ENCODE measurements at places on chromosomes 4 and X.

GRCh38 chr4:128353791-128354190 lies 66.2 kb upstream of the PGRMC2 start:
- no peak for DNase-seq

DNA sequence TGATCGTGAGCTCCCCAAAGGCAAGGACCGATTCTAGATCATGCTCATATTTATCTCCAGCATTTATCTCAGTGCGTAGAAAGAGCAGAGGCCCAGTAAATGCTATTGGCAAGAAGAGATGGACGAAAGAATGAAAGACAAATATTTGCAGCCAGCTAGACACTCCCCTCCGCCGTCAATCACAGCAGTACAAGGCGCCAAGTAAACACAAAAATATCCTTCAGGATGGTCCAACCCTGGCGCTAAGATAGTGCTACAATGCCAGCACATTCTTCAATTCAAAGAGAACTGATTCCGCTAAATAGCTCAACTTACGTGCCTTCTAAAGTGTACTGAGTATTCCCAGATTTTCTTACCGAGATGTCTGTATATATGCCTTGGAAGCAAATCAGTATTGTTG lies 114.5 kb downstream of the DDX53 start:
- DNase-seq = no peak

DNA sequence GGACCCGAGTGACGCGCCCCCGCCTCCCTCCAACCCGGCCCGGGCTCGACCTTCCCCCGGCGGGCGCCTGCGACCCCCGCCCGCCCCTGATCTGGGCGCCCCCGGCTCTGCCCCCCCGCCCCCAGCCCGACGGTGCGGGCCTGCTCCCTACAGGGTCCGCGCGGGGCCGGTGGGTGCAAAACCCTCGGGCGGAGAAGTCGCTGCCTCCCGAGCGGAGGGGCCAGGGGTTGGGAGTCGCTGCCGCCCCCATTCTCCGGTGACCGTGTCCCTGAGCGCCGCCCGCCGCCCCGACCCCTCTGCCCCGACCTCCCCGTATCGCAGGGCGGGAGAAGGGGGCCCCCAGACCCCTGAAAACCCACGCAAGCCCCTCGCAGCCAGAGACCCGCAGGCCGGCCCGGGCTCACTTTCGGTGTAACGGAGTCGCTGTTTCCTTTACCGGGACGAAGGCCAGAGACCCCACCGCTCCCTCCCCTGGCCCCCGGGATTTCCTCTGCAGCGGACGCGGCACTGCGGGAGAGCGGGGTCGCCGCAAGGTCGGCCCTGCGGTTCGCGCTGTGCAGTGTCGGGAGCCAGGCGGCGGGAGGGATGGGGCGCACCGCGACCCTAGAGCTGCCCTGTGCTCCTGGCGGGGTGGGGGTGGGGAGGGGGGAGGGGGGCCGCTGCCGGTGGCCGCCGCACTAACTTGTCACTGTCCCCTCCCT lies 729 bp upstream of the CPLX1 start:
- peak; percentile 44 for DNase-seq

DNA sequence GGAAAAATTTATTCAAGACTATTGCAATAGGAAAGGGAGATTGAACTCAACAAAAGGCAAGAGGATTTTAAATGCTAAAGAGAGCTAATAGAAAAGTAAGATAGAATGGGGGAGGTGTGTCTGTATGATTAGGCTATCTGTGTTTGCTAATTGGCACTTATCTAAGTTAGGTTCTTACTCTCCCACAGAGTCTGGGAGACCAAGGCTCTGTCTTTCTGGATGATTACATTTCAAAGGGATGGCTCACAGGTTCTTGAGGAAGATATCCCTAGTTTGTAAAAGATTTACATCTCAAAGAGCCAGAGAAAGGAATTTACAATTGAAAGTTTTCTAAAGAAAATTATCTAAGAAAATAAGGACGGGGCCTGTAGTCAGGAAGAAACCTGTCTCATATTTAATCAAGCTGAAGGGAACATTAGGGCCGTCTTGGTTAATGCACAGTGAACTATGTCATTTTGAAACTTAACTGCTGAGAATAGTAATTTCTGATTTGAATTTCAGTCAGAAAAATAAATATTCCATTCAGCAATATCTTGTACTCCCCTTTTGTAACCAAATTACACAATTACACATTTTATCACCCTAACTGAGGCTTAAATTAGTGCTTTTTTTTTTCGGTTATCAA lies 75.8 kb downstream of the MAGEB10 start:
- DNase-seq = no peak

GRCh38 chrX:145673841-145674240 lies 143.8 kb upstream of the SLITRK2 start:
- DNase-seq = no peak

- no peak for DNase-seq
These were observed 74.4 kb downstream of the OTC start for GRCh38 chrX:38426785-38427184.

- DNase-seq = no peak
These were observed 54.5 kb downstream of the MID2 start for GRCh38 chrX:107880054-107880610.

GRCh38 chr4:147590249-147590920 lies 26.8 kb upstream of the TMEM184C start:
- DNase-seq = peak; percentile 73

- DNase-seq = no peak
These were observed 56.5 kb downstream of the STAG2 start for GRCh38 chrX:124018023-124018422.
